ENCODE measurements at places on chromosomes 1 and 21.

DNA sequence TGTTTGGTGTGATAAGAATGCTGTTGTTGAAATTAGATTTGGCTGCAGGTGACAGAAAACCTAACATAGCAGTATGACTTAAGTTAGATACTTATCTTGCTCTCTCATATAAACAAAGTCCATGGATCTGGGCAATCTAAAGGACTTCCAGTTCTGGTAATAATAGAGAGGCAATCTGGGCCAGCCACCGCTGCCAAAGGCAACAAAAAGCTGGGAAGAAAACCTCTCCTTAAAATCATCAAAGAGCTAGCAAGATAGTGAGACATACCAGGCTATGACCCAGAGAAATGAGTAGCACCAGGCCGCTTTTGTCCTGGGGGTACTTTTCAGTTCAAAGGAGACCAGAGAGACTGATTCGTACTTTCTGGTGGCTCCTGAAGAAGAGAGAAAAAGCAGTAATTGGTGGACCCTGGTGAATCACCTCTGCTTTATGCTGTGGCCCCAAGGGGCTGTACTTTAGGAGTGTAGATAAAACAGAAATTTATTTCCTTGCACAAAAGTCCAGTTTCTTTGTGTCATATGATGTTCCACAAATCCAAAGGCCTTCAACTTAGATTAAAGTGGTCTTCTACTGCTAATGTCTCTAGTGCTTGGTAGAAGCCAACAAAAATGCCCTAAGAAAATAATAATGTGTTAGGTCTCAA lies 125.4 kb downstream of the TBX19 start:
- DNase-seq: no peak

DNA sequence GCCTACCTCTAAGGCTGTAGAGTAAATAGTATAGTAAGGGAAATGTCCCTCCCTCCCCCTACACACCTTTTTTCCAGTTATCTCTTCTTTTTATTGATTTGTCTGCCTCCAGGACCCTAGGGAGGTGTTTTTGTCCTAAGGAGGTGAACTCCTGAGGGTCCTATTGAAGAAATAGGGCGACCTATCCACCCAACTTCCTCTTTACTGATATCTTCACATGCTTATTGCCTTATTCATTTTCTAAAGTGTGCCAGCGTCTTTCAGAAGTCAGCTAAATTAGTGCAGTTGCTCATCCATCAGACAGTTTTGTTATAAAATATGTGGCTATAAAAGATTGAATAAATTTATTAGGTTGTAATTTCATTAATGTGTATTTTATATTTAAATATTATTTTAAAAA lies 5.9 kb downstream of the BACH1 start:
- no peak for DNase-seq

DNA sequence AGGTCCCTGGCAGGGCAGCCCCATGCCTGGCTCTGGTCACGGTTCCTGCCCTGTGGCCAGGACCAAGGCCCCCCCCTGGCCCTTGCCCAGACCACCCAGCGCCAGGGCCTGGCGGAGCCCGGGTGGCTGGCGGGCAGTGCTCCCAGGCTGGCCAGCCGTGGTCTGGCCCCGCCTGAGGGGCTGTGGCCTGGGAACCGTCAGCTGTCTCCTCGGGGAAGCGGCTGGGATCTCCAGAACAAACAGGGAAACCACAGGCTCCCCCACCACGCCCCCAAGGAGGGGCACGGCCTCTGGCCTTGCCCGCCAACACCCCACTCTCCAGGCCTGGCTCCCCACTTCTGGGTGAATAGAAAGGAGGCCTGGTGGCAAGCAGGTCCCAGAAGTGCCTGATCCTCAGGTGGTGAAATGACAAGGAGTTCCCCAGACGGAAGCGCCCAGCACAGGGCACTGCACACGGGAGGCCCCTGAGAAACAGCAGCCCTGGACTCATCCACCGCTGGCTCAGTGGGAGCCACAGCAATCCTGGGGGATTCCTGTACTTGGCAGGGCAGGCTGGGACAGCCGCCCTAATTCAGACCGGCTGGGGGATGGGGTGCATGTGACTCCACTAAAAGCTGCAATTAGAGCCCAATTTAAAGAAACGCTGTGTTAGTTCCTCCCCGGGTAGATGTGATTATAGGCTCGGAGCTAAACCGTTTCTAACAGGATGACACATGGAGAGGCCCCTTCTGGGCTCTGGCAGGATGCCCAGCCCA lies 78.9 kb downstream of the RAP1GAP start:
- peak; percentile 41 for DNase-seq

GRCh38 chr1:228999446-229000170 lies 264.3 kb downstream of the RHOU start:
- no peak for DNase-seq

DNA sequence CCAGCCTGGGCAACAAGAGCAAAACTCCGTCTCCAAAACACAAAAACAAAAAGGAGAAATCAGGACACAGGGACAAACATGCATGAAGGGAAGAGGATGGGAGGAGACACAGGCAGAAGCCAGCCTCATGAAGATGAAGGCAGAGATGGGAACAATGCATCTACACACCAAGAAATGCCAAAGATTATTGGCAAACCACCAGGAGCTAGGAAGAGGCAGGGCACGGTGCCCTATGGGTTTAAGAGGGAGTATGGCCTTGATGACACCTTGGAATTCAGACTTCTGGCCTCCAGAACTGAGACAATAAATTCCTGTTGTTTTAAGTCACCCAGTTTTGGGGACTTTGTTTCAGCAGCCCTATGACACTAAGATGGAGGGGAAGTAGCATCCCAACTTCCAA lies 5.2 kb downstream of the TMPRSS3 start:
- DNase-seq: no peak

DNA sequence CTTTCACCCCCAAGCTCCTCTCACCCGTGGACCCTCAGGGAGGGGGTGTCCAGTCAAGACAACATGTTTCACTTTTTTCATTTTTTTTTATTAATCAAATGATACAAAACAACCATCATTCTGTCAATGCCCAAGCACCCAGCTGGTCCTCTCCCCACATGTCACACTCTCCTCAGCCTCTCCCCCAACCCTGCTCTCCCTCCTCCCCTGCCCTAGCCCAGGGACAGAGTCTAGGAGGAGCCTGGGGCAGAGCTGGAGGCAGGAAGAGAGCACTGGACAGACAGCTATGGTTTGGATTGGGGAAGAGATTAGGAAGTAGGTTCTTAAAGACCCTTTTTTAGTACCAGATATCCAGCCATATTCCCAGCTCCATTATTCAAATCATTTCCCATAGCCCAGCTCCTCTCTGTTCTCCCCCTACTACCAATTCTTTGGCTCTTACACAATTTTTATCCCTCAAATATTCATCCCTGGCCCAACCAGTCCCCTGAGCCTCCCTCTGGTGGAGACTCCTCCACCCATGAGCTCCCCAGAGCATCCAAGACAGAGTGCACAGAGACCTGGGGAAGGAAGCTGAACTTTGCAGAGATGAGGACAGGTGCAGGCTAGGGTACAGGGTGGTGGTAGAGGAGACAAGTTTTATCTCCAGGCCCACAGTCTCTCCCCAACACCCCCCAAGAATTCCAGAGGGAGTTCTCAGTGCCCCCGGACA lies 1.4 kb upstream of the S100A16 start:
- DNase-seq: no peak

GRCh38 chr1:172203135-172203823 lies 217.2 kb upstream of the C1orf105 start:
- peak; percentile 4 for DNase-seq

DNA sequence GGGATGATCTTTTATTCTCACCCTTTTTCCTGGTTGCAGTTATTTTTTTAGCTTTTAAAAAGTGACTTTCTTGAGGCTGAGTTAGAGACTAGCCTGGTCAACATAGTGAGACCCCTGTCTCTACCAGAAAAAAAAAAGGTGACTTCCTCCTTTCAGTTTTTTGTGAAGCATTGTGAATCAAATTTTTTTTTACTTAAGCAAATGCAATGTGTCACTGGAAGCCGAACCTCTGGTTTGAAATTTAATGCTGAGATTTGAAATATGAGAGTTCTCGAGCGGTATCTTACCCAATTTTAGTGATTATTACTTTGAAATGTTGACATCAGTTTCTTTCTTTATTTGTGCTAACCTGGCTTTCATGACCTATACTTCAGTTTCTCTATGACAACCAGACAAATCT lies 3.6 kb downstream of the CAP1 start:
- DNase-seq: no peak

GRCh38 chr1:19337289-19337688 lies 25.2 kb downstream of the SLC66A1 start:
- no peak for DNase-seq

GRCh38 chr1:88935522-88936222 lies 44.3 kb upstream of the GTF2B start:
- no peak for DNase-seq

GRCh38 chr1:118317842-118318614 lies 133.0 kb upstream of the SPAG17 start:
- DNase-seq: no peak

DNA sequence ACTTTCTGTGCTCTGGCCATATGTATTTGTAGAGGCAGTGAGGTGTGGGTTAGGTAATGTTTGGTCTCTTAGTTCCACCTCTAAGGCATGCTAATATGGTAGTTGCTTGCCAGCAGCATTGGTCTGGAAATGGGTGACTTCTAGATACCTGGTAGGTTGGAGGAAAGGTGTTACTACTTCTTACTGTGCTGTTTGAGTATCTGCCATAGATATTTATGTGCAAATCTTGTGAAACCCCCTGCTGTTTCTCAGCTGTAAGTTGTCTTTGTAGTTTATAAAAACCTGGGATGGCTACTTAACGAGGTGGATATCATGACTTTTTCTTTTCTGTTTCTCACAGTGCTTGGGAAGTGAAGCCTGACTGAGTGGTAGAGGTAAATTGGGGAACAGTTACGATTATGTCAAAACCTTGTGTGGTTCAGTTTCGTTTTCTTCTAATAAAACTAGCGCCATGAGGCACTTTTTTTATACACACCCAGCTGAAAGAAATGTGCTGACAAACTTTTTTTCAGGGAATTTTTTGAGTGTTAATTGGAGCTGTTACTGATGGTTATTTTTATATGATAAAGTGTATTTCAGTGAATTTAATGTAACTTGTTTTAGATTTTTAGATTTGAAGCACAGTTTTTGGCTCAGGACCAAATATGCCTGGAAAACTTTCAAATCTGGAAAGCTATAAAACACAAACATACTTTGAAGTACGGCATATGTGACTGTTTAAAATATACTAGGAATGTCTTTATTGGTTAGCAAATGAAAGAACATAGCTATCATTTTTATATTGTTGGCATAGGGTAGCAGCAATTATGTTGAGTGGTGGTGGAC lies 42.1 kb downstream of the CAMSAP2 start:
- no peak for DNase-seq

- DNase-seq: no peak
These were observed 210.9 kb downstream of the HIVEP3 start for GRCh38 chr1:41707793-41708192.

GRCh38 chr1:218426343-218426657 lies 81.2 kb downstream of the TGFB2 start:
- no peak for DNase-seq

- DNase-seq: no peak
These were observed 24.1 kb downstream of the GPR3 start for GRCh38 chr1:27416387-27417111.

DNA sequence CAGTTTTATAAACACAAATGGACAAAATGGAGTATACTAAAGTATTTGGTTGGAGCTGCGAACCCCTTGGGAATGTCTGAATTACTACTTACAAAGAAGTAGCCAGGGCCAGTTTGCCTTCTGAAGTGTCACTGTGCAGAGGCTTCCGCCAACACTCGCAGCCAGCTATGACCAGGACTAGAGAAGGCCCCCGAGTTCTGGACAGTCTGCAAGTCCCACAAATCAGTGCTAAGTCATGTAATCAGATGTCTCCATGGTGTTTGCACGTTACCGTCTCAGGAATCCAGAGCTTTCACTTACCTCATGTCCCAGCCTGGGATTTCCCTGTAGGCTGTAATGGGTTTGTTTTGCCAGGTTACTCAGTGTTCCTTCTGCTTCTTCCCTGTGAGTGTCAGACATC lies 106.6 kb upstream of the SPAG17 start:
- no peak for DNase-seq

DNA sequence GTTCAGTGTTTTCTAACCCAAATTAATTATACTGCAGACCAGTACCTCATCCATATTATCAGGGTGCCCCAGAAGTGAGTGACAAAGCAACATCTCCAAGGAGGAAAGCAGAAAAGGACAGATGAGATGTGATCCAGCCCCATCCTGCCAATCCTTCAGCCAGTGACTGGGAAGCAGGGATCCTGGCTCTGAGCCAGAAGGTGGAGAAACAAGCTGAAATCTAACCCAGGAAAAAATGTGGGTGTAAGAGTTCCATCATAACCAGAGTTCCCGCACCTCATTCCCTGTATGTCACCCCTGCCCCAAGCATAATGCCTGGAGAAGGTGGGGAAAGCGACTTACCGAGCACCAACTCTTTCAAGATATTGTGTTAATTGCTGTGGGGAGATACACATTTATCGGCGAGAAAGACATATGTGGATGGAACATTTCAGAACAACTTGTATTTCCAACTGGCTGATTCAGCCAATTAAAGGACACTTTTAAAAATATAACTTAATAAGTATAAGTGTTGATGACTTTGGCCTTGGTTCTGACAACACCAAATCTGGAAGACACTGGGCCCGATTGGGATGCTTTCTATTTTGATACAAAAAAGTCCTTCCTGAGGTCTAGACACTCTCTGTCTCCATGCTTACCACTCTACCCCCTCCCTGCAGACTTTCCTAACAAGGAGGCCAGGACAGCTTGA lies 14.9 kb downstream of the PLEKHA6 start:
- DNase-seq: no peak

DNA sequence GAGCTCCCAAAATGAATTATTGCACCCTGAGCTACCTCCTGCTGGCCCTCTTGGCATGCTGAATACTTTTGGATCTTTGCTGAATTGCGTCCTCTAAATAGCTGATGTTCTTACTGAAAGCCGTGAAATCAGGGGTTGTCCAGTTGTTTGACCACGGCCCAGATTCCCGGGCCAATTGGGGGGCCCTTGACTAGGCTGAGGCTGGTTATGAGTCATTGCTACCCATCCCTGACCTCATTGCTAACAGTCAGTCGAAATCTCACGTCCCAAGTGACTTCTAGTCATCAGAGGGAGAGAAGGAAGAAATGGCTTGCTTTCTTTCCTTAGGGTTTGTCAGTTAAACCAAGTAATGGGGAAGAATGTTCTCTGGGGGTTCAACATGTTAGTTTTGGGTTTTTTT lies 37.4 kb downstream of the SMYD2 start:
- DNase-seq: no peak

DNA sequence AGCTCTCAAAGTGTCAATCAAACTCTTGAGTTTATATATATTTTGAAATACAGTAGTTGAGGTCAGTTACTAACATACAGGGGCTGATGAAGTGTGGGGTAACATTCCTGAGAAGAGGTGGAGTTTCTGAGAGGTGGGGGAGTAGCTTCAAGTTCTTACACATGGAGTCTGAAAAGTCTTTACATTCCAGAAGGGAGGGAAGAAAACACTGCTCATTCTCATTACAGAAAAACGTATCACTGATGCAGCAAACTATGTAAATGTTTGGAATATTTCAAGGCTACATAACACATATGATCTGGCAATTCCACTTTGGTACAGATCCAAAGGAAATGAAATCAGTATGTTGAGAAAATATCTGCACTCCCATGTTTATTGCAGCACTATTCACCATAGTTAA lies 1065.8 kb upstream of the B3GALT2 start:
- DNase-seq: no peak
